ENCODE measurements at places on chromosomes 2 and 18.

- DNase-seq, result no peak
Measured at GRCh38 chr2:29189052-29189451, 73.8 kb downstream of the CLIP4 start.

- no peak for DNase-seq
Measured at GRCh38 chr2:1052771-1053191, 102.1 kb downstream of the SNTG2 start.

DNA sequence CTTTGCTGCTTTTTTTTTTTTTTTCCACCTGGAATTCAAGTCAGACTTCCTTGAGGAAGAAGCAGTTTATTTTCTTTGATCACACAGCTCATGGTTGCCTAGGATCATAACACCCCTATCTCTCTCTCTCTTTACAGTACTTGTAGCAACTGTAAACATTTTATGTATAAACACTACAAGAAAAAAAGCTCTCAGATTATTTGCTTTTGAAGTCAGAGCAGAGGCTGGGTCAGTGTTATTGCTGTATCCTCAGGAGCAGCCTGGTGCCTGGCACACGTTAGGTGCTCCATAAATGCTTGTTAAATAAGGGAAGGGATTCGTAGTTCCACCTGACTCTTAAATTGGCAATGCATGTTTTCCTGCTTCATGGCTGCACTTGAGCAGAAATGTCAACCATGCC, 221.2 kb downstream of the TGIF1 start:
- no peak for DNase-seq

GRCh38 chr2:157933160-157933920, 57.2 kb upstream of the ACVR1 start:
- DNase-seq, result no peak

DNA sequence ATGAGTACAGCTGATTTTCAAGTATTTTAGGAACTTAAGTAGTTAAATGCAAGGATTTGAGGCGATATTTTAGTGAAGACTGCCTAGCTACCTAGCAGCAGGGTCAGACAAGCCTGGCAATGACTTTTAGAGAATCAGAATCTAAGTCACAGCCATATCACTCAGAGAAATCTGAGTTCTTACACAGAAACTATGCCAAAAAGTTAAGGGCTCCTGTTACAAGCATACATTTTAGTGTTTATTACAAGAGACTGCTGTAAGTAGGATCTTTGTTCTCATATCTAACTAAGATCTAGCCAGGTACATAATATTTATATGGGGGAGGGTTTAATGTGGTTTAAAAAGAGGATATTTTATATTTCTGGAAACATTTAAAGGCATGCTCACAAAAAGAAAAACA, 37.5 kb downstream of the MAP4K3 start:
- no peak for DNase-seq

GRCh38 chr2:215423928-215424540, 11.8 kb downstream of the FN1 start:
- no peak for DNase-seq

GRCh38 chr2:160220545-160221009, 20.5 kb upstream of the ITGB6 start:
- no peak for DNase-seq

DNA sequence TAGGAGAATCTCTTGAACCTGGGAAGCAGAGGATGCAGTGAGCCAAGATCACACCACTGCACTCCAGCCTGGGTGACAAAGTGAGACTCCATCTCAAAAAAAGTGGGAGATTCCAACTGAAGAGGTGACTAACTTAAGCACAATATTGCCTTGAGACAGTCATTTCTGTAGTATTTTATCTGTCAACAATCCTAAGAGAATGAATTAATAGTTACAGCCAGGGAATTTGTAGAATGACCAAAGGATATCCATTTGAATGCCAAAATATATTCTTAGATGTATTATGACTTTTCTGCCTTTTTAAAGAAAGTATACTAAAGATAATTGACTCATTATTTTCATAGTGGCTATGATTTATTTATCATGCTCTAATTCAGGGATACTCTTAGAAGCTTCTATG, 40.7 kb upstream of the CCDC150 start:
- no peak for DNase-seq

DNA sequence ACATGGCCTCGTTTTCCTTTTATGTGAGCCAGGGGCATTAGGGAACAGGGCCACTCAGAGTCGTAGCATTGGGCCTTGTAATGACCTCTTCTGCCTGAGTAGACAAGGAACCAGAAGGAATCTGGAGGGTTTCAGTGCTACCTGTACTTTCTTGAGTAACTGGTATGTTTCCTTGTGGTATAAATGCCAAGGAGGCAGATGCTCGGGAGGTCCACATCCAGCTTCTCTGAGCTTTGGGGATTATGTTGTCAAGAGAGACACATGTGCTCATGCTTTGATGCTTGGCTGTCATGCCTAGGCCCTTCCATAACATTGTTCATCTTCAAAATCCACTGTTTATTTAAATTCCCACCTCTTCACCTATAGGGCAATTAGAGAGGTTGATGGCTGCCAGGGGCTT, 26.3 kb downstream of the FOSL2 start:
- DNase-seq, result no peak

DNA sequence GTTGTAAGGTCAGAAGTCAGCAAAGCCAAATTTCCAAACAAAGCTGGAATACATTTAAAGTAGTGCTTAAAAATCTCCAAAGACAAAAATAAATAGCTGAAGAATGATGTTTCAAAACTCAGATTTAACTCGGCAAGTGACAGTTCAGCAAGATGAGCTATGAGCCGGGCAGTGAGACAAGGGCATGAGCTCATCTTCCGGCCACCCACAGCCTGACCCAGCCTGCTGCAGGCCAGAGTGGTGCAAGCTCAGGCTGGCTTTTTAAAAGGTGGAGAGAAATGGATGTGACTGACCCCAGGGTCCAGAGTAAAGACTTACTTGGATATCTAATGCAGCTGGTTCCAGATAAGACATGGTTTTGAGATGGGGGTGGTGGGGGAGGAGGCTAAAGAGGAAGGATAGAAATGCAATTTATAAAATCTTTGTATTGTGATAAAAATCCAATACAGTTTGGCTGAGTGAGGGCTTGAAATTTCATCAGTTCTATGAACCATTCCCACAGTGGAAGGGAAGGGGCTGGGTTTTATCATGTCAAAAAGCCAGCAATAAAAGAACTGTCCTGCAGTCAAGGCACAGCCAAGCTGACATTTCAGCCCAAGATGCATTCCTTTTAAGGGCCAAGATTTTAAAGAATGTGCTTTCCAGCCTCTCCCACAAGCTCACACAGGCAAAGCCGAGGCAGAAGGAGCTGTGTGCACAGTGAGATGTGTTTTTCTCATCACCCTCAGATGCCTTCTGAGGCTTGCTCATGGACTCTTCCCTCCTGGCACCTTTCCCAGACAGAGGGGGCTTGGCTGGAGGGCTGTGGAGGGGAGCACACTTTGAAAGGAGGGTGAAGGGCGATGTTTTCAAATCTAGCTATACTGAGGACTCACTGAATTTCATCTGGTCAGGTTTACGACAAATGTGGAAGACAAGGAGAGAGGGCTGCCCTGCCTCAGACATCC, 97.9 kb upstream of the KLHL29 start:
- peak; percentile 67 for DNase-seq

GRCh38 chr2:43262951-43263350, 36.5 kb upstream of the ZFP36L2 start:
- no peak for DNase-seq

DNA sequence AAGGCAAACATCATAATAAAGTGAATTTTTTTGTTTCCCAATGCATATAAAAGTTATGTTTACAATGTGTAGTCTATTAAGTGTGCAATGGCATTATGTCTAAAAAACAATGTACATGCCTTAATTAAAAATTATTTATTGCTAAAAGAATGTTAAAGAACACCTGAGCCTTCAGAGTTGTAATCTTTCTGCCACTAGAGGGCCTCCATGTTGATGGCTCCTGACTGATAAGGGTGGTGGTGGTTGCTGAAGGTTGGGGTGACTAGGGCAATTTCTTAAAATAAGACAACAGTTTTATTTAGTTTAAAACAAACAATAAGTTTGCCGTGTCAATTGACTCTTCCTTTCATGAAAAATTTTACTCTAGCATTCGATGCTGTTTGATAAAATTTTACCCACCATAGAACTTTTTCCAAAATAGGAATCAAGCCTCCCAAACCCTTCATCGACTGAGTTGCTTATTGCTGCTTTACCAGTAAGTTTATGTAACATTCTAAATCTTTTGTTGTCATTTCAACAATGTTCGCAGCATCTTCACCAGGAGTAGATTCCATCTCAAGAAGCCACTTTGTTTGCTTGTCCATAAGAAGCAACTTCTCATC, 32.3 kb downstream of the MAP3K2 start:
- no peak for DNase-seq

DNA sequence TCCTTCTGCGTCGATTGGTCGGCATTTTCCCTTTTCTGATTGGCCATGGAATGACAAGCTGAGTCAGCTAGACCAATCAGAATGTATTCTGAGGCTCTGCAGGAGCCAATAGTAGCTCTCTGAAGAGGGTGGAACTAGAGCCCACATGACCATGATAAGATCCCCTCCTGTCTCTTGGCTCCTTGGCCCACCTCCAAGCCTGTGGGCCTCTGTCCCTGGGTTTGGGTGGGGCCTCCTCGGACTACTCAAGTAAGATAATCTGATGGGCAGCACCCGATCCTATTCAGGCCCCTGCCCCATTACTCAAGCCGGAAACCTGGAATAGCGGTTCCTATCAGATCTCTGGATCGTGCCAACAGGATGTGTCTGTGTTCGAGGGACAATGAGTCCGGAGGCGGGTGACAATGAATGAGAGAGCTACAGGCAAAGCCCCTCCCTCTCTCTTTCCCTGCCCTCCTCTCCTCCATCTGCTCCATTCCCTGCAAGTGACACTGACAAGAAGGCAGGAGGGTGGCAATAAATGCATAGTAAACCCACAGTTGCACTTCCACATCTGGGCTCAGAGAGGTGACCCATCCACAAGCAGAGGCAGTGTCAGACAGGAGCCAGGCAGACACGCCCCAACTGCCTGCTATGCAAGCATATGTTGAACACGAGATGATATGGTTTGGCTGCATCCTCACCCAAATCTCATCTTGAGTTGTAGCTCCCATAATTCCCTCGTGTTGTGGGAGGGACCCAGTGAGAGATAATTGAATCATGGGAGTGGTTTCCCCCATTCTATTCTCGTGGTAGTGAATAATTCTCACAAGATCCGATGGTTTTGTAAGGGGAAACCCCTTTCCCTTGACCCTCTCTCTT, 114.7 kb downstream of the TNS1 start:
- DNase-seq, result no peak

DNA sequence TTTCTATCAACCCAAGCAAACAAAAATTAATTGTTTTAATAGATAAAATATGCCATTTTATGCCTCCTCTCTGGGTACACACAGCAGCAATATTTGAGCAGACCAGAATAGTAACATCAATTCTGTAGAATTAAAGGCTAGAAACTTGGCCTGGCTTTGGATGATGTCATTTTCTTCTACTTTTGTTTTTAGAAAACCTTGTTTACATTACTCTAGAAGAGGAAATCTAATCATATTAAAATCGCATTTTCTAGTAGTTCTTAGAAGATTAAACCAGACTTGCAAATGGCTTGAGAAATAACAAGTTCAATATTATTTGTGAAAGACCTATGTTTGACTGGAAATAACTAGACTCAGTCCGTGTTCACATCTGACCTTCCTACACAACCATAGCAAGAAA, 102.3 kb upstream of the RFX8 start:
- no peak for DNase-seq

GRCh38 chr18:76604108-76604934, 109.3 kb upstream of the ZNF516 start:
- no peak for DNase-seq

DNA sequence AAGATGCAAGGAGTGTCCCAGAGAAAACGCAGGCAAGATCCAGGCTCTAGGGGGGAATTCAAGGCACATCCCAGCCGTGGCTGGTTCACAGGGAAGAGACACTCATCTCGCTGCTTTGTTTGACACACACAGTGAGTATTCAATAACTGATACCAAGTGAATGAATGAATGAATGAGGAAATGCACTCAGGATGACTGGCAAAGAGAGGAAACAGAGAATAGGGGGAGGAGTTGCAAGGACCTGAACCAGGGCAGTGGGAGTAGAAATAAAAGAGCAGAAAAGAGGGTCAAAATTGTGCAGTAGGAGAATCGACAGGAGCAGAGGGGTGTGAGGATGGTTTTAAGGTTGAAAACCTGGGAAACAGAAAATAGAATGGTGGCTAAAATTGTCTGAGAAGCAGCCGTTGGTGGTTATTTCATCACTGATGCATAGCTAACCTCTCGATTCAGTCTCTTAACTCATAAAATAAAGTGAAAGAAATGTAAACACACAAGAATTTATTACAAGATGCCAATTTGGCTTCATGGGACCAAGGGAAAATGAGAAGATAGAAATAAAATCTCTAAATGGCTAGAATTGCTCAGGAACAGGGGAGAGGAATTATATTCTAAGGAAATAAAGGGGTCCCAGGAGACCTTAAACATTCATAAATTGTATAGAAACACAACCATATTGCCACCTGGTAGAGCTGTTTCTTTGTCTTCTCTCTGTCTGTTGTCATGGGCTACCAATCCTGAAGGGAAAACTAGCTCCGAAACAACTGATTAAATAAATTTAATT, 63.9 kb upstream of the PHLPP1 start:
- no peak for DNase-seq

DNA sequence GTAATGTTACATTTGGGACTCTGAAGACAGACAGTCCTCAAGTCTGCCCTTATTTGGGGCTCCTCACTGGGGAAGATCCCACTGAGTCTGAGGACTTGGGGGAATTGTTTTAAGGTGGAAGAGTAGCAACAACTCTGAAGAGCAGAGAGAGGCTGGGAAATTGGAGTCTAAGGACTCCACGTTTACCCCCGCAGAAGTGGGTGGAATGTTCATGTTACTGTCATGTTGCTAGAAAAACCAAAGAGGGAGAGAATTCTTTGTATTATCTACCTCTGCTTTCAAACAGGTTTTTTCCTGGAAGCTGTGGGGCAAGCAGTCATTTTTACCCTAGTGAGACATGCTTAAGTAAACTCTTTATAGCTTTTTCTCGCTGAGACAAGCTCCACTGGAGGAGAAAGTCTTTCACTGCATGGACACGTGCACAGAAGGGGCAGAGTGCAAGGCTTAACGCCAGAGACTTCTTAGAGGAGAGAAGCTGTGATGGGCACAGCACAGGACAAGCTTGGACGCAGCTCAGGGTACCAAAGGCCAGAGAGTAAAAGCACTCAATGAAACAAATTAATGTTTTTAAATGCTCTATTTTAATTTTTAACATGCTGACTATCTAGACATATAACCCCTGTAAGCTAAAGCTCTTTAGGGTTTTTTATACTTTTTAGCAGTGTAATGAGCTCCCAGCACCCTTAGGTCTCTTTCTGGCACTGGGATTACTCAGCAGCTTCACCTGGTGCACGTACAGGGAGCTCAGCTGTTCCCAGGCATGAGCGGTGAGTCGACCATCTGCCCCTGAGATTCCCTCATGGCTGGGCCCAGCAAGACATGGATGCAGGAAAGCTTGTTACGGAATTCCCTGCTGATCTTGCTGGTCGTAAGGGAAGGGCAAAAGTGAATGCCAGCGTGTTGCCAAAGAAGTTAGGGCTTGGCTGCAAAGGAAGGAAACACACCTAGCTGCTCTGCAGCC, 54.5 kb upstream of the BIN1 start:
- DNase-seq, result no peak

All from HTR-8/SVneo (cell line).